Subcutaneous adipose tissue (tissue), 4 donors: ENCODE measurements at places on chromosomes 7 and 10. TPM values are rescaled to one million over a fixed set of nuclear protein-coding genes. Genes with fewer than 3 reads are reported as not detected.

ITIH2 gene
- not detected for total RNA-seq

MYO1G gene
- 7.8 TPM for total RNA-seq

HOXA5 gene
- 6.4 TPM for total RNA-seq

RBP4 gene
- total RNA-seq = 1,190 TPM

ZNF425 gene
- 2.9 TPM for total RNA-seq

ENTPD7 gene
- 2.4 TPM for total RNA-seq

CACNB2 gene
- total RNA-seq = 1.9 TPM

TMEM254 gene
- 22.4 TPM for total RNA-seq

REEP3 gene
- total RNA-seq = 55.9 TPM

ANKRD61 gene
- total RNA-seq = not detected

ADO gene
- 17.2 TPM for total RNA-seq

CTAGE15 gene
- 1.3 TPM for total RNA-seq

DKK1 gene
- 32.0 TPM for total RNA-seq

CFAP70 gene
- total RNA-seq = 8.1 TPM
